ENCODE measurements at places on chromosomes 16 and 17.
A peak's percentile ranks its signal among the peaks of the same experiment; 100 is the strongest.

DNA sequence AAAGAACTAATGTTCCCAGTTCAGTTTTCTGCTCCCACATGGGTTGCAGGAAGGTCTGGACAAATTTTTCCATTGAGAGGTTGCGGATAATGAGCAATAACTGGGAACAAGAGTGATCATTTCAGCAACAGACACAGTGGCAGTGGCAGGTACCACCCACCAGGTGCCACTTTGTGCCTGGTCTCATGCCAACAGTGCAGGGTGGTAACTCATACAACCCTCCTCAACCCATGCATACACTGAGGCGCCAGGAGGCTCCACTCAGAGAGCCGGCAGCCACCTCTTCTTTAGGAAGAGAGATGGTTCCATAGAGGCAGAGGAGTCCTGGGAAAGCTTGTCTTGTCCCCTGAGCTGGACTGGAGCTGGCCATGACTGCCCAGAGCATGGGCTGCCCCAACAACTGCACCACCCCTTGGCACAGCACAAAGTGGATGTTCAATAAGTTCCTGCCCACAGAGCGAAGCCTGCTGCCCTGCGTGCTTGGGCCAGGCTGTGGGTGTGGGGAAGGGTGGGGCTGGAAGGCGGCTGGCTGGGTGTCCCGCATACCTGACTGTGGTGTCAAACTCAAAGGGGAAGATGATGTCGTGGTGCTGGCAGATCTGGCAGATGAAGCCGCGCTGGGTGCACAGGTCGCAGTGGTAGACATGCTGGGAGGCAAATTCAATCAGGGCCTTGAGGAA is 6.4 kb upstream of the ARHGAP27 start:
- DNase-seq = no peak

DNA sequence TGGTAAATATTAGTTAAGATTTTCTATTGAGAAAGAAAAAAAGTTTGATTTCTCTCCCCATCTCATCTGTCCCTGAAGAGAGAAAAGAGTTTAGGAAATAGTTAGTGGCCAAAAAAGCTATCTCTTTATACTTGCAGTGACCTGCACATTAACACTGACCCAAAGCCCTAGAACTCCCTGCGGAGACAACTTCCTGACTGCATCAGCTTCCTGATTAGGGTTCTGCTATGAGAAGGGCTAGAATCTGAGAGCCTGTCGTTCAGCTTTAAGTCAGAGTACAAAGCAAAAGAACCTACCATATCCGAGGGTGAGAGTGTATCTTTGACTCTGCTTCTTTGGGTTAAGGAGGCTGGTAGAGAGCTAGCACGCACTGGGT is 24.7 kb downstream of the LIMD2 start:
- DNase-seq = peak; percentile 52

DNA sequence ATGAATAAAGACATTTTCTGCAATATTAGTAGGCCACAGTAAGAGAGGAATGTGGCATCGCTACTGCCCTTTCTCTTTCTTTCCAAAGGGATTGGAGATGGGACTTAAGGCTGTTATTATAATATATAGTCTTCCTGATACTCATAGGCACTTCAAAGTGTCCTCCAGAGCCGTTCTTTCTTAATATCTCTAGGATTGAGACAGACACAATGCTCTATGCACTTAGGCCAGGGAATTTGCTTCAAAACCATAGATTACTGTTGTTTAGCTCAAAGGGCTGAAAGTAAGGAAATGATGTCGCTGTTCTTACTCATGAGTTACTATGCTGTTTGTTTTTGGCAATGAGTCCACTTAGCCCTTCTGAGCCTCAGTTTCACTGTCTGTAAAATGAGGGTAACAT is 590.5 kb downstream of the CDH11 start:
- DNase-seq = no peak

GRCh38 chr16:642189-643049 is 791 bp downstream of the MCRIP2 start:
- DNase-seq = no peak

DNA sequence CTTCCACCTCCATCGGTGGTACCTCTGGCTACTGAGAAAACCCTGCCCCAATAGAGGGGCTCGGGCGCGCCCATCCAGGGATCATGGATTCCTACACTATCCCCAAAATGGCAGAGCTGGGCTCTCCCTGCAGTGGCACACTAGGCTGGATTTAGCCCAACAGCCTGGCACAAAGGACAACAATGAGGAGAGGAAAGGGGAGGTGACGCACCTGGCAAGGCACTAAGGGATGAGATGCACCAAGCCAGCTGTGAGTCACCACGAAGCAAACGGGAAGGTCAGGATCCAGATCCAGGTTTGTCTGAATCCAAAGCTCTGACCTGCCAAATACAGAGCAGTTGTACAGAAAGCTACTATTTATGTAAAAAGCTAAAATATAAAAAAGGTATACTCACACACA is 18.1 kb downstream of the UBE2O start:
- DNase-seq = no peak

- DNase-seq = no peak
Observed at GRCh38 chr16:77409311-77409710, 25.5 kb downstream of the ADAMTS18 start.

- DNase-seq = no peak
Observed at GRCh38 chr16:65958086-65958485, 408.4 kb upstream of the CDH5 start.
